Osteoblast (primary cell): ENCODE measurements at places on chromosomes 7 and 10. TPM values are rescaled to one million over a fixed set of nuclear protein-coding genes. Genes with fewer than 3 reads are reported as not detected.
A peak's percentile ranks its signal among the peaks of the same experiment; 100 is the strongest.

DNA sequence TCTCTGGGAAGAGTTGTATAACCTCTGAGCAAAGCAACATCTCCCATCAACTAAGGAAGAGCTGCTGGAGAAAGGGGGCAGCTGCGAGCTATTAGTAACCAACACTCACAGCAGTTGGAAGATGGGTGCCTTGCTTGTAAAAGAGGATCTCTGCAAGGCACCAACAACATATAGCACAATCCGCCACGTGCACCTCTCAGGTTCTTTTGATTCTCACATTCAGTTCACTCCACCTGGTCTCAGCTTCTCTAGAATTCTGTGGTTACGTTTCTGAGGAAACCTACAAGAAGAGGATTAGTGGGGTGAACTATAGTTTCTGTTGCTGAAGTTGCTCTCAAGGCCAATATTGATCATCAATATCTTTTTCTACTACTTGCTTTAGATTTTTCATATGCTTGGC is 117.1 kb downstream of the RPS24 start:
- DNase-seq, result no peak

The INHBA gene
- total RNA-seq, result 97.8 and 107 TPM in 2 replicates

GRCh38 chr7:42315631-42316030 is 78.6 kb upstream of the GLI3 start:
- peak; percentile 46 for DNase-seq

The TDRD1 gene
- total RNA-seq, result 0.59 and 0.72 TPM in 2 replicates

- DNase-seq, result no peak
Observed at GRCh38 chr7:154628556-154628955, 374.4 kb downstream of the PAXIP1 start.

The DOCK4 gene
- 31.5 and 31.8 TPM in 2 replicates for total RNA-seq

- peak; percentile 58 for DNase-seq
Observed at GRCh38 chr7:123528265-123528664, 6.1 kb downstream of the IQUB start.

The SPDYE16 gene
- total RNA-seq, result under 0.01 and 0.36 TPM in 2 replicates

GRCh38 chr7:29843093-29843492 is 36.8 kb downstream of the WIPF3 start:
- no peak for DNase-seq

The C10orf95 gene
- not detected in 2 replicates for total RNA-seq

DNA sequence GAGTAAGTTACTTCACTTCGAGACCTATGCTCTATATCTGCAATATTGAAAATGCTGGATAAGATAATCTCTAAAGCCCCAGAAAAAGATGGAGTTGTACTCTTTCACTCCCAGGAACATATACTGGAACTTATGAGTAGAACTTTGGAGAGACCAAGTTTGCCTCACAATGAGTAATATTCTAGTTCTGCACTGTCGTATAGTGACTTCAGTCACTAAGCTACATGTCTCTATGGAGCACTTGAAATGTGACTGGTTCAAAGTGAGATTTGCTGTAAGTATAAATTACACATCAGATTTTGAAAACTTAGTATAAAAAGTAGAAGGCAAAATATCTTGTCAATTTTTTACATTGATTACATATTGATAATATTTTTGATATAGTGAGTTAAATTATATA is 116.4 kb downstream of the PTEN start:
- peak; percentile 13 for DNase-seq

DNA sequence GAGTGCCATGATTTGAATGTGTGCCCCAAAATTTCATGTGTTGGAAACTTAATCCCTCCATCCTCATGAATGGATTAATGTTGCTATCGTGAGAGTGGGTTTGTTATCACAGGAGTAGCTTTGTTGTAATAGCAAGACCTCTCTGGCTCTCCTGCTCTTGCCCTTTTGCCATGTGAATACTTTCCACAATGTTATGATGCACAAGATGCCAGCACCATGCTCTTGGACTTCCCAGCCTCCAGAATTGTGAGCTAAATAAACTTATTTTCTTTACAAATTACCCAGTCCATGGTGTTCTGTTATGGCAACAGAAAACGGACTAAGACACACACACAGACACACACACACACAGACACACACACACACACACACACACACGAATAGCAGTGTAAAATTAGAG is 51.3 kb upstream of the TM9SF3 start:
- DNase-seq, result no peak
